Activated T-cell treated with anti-CD3 and anti-CD28 coated beads for 24 hours (primary cell): ENCODE measurements at places on chromosomes 11 and 22.

GRCh38 chr22:37623075-37624016, 14.7 kb downstream of the GGA1 start:
- peak; percentile 61 for DNase-seq

- no peak for DNase-seq
These were observed 122.2 kb upstream of the RCN1 start for GRCh38 chr11:31968461-31969358.

GRCh38 chr11:17415523-17416104, 27.2 kb upstream of the KCNJ11 start:
- DNase-seq = no peak

- DNase-seq = no peak
These were observed 47.1 kb downstream of the PISD start for GRCh38 chr22:31614781-31615490.

GRCh38 chr11:122190768-122191167, 74.8 kb upstream of the BLID start:
- DNase-seq = no peak

- no peak for DNase-seq
These were observed 42.5 kb upstream of the KCNA4 start for GRCh38 chr11:30059172-30059815.

DNA sequence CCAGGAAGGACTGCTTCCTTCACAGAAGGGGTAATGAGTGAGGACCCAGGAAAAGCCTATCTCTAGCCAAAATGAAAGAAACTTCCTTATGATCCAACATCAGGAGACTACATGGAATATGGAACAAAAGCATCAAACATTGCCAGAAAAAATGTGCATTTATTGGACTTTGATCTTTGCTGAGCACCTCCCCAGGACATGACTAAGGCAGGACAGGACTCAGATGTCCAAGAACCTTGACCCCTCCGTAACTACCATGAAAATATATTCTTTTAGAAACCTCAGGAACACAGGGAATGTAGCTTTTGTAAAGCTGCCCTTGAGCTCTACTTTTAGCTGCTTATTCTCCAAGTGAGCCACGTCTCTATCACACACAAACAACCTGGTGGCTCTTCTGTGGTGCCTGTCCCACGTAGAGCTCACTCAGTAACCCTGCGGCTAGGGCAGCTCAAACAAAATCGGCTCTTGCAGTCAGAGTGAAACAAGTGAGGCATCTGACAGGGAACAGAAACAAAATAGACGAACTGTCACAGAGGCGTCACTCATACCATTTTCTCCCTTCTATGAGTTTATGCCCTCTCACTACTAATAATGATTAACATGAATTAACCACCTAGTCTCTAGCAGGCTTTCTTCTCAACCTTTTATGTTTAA, 471.5 kb upstream of the API5 start:
- no peak for DNase-seq

GRCh38 chr11:116413301-116414242, 359.2 kb downstream of the BUD13 start:
- DNase-seq = no peak

DNA sequence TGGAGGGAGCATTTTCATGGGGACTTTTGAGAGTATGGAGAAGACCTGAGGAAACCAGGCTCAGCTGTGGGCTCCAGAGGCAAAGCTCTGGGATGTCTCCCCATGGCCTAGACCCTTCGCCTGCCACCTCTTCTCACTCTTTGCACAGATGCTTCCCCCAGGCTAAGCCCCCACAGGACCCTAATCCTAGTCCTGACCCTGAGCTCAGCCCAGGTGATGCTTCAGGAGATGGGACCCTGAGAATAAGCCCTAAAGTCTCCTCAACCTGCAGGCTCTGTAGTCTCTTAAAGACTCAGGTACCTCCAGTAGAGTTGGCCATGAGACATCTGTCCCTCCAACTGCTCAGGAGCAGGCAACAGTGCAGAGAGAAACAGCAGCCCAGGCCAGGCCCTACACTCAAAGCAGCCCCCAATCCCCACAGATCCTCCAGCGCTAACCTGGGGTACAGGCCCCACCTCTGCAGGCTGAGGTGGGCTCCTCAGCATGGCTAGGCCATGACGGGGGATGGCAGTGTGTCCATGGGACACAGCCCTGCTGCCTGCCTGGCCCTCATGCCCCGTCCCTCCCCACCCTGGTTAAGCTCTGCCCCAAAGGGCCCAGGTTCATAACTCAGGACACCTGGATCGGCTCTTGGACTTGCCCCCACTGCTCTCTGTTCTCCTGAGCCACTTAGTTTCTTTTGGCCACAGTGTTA, 39.4 kb downstream of the GGTLC2 start:
- DNase-seq = no peak

GRCh38 chr11:113124006-113124405, 162.8 kb downstream of the NCAM1 start:
- no peak for DNase-seq

DNA sequence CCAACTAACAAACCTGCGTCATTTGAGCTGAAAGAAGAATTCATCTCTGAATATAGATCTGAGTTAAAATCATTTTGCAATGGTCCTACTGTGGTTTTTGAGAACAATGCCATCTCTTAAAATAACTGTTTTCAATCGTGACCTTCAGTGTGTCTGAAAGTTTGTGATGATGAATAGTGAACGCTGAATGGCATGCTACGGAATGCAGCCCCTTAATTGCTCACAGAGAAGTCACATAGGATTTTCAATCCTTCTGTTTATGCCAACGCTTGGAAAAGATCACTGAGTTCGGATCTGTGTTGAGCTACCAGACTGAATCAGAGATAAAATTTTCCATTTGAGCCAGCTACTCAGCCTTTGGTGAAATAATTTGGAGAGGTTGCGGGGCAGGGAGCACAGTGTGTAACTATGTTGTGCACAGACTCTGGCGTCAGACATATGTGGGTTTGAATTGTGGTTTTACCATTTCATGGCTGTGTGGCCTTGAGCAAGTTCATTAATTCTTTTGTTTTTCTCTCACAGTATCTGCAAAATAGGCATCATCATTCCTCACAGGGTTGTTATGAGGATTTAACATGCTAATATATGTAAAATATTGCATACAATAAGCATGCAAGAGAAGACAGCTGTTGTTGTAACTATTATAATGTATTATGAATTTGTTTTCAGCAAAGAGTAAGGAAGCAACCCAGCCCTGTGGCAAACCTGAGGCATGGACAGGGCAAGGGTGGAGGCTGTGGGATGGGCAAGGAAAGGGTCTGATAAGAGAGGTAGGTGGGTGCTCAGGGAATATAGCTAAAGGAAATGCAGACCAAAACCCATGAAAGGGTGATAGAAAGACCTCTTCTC, 679.9 kb downstream of the KCNA4 start:
- no peak for DNase-seq

- DNase-seq = no peak
These were observed 6.9 kb downstream of the IL18BP start for GRCh38 chr11:72005347-72006260.

GRCh38 chr22:42269432-42270175, 849 bp downstream of the TCF20 start:
- DNase-seq = peak; percentile 59

DNA sequence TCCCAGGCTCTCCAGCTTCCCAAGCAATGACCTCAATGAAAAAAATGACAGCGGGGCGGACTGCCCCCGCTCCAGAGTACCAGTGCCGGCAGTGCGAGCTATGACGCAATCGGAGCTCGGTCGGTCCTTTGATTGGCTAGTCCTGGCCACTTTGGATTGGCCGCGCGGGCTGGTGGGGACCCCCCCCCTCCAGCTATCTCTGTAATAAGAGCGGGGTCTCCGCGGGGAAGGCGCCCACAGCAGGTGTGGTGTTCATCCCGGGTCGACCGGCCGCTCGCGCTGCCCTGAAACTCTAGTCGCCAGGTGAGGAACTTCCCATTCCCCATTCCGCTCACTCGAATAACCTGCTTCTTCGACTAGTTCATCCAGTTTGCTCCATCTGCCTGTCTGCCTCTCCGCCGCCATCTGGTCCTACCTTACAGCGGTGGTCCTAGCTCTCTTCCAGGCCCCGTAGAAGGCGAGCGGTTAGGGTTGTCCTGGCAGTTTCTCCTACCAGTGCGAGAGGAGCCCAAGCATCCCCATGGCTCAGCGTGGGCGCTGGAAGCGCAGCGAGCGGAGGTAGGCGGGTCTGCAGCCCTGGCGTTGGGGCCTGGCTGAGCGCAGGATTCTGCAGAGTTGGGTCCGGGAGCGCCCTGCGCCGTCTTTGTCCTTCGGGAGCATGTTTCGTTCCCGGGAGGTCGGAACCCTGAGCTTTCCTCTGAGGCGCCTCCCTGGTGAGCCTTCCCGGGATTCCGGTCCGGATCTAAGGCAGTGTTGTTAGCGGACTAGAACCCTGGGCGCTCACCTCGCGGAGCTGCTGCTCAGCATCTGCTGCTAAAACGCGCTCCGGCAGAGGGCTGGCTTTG, at the start of gene CALCB:
Gene CALCB (plus strand): TSS at position 233 of the 845 bp plus-strand sequence. CDS start 1,126 bp downstream, outside the sequence.
- DNase-seq = no peak

DNA sequence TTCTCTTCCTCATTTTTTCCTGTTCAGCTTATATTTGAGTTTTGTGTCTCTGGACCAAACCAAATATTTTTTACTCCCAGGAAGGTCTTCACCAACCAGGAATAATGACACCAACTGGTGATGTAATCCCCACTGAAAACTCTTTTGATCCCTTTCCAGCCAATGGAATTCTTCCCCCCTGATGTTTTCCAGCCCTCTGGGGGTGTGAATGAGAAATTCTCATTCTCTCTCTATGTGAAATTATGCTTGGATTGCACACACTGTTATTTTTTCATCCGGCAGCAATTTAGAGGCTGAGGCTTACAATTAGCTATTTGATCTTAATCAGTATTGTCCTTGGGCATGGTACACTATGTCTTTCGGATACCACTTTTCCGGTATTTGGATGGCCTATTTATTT, 39.5 kb upstream of the SLC1A2 start:
- no peak for DNase-seq

DNA sequence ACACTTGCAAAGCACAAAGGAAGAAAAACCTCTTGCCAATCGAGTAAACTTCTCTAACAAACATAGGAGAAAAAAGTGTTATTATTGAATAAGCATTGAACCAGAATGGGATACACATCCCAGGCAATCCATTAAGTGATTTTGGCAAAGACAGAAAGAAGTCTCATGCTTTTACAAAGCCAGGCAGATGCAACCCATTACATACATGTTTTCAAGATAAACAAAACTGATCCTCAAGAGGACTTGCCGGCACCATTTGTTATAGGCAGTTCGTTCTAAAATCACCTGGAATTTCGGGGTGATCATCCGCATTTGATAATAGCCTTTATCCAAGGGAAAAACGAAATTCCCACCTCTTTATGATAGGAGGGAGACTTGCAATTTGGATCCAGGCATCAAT, 97.5 kb upstream of the RAG2 start:
- DNase-seq = no peak

DNA sequence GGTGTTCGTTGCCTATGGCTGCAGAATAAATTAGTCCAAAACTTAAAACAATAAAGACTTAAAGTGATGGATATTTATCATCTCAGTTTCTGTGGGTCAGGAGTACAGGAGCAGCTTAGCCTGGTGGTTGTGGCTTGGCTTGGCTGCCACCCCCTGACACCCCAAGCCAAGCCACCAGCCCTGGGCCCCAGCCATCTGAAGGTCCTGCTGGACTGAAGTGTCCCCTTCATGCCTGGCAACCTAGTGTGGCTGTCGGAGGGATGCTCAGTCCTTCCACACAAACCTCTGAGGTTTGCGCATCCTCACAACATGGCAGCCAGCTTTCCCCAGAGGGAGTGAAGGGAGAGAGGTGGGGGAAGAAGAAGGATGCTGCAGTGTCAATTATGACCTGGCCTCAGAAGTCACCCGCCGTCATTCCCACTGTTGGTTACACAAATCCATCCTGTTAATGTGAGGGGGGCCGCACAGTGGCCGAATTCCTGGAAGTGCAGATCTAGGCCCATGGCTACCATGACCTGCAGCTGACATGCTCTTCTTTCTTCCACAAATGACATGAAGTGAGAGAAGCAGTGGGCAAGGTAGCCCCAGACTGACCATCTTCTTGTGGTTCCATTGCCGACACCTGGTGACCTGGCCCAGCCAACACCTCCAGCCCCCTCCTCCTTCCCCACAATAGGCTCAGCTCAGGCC, 31.1 kb downstream of the IGF2 start:
- DNase-seq = no peak

DNA sequence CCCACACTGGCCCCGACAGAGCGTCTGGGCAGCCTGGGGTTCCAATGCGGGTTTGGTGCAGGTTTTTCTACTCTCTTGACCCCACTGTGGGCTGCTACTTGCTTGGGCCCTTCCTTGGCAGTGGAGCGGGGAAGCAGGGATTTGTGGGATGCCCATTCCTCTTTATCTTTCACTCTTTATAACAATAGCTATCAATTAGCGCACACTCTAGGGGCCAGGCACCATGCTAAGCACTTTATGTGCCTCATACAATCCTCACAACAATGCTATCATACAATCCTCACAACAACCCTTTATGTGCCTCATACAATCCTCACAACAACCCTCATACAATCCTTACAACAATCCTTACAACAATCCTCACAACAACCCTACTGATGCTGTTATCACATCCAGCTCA, 12.7 kb downstream of the ACCS start:
- no peak for DNase-seq

- DNase-seq = no peak
These were observed 88.4 kb downstream of the TTC17 start for GRCh38 chr11:43447151-43447550.

- no peak for DNase-seq
These were observed 69.2 kb upstream of the CCDC90B start for GRCh38 chr11:83355391-83355790.

- no peak for DNase-seq
These were observed 13.7 kb upstream of the DRD2 start for GRCh38 chr11:113488931-113489351.

DNA sequence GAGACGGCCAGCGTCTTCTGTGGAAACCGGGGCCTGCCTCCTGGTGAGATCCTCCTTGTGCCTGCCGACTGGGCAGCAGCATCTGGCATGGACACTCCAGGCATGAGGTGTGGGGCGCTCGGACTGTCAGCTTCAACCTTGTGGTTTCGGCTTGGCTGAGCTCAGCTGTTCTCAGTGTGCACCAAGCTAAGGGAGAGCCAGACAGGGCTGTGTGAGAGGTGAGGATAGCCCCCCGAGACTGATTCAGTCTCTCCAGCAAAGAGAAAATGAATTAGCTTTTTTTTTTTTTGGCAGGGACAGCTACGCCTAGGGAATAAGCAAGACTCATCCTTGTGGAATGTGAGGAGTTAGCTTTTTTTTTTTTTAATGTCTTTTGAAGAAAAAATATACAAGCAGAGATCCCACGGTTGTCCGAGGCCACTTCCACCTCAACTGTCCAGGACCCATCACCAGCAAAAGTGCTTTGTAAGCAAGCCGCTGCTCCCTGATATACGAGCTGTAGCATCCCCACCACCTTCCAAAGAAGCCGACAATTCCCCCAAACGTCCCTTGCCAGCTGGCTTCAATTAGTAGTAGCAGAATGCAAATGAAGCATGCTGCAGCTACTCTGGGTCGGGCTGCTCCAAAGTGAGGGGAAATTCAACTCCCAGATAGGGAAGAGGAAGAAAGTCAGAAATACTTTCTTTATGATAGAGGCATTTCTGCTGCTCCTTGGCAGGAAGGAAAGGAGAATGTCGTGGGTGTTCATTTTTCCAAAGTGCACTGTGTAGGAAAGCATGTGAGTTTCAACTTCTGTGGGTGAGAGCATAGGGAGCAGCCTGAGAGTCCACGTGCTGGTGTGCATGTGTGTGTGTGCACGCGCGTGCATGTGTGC, 9.7 kb upstream of the THY1 start:
- no peak for DNase-seq
